ENCODE measurements at places on chromosomes 4 and X.
A peak's percentile ranks its signal among the peaks of the same experiment; 100 is the strongest.

GRCh38 chr4:122047456-122048425 lies 95.9 kb upstream of the TRPC3 start:
- peak; percentile 7 for DNase-seq

DNA sequence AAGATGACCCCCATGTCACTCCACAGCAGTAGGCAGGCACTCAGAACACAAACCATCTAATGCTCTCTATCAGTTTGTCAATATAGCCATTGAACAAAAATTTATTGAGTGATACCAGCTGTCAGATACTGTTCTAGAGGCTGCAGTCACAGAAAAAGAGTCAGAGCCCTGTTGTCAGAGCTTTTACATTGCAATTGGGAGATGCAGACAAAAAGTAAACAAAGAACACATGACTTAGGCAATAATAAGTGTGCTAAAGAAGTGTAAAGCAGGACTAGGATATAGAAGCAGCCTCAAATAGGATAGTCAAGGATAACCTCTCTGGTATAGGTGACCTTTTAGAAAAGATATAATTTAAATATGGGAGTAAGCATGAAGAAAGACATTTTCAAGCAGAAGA lies 8.9 kb downstream of the HTN1 start:
- no peak for DNase-seq

DNA sequence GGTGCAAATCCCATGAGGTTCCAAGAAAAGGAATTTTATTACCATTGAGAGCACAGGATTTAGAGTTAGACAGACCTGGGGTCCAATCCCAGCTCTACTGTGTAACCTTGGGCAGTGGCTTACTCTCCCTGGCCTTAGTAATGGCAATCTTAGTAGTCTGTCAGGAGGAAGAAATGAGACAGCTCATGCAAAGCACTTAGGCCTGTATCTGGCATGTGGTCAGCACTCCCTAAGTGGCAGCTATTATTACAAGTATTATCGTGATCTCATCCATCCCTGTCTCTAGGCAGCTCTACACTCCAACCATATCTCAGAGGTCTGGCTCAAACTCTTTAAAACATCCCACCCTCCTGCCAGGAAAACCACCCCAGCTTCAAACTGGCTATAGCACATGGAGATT lies 129.6 kb upstream of the NALF2 start:
- no peak for DNase-seq

- DNase-seq: peak; percentile 82
These were observed 98.4 kb downstream of the ZNF674 start for GRCh38 chrX:46446727-46447378.

DNA sequence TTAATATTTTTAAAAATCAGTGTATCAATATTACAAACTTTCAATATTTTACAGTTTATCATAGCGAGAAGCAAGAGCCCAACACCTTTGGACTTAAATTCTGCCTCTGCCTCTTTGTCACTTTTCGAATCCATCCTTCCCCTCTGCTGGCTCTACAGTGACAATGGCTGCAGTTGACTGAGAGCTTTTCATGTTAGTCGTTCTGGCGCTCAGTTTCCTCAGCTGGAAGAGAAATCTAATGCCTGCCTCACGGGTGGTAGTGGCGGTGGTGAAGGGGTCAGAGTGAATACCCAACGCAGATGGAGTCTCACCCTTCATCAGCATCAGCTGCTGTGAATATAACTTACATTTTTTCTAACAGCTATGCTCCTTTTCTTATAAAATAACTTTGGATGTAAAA lies 144.8 kb downstream of the NWD2 start:
- no peak for DNase-seq

GRCh38 chr4:165610679-165611437 lies 232.1 kb downstream of the CPE start:
- DNase-seq: no peak

GRCh38 chr4:31045151-31045550 lies 325.0 kb downstream of the PCDH7 start:
- DNase-seq: no peak

DNA sequence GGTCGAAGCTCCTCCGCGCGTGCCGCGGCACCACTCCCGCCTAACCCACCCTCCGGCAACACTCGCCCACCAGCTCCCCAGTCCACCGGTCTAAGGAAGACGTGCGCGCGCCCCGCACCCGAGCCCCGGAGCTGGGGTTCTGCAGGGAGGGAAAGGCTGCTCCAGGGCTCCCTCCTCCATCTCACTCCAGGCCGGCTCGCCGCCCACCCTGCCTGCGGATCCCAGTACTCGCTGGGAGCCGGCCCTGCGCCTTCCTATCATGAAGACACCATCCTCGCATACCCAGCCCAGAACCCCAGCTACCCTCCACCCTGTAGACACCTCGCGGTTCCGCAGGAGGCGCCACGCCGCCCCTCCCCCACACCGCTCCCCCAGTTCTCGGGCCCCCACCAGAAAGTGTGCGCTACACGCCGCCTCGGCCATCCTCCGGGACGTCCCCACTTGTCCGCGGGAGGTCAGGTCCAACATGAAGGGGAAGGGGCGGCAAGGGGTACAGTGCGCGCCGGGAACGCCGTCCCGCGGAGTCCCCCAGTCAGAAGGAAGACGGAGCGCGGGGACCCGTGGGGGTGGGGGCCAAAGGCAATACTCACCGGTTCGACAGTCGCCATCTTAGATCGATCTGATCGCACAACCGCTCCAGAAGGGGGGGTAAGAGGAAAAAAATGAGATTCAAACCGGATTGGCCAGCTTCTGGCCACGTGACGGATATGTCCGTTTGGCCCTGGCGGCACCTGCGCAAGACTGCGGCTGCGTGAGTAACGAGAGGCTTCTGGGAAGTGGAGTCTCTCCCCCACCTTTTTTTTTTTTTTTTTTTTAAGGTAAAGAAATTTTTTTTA lies at the start of gene EIF4E:
Gene EIF4E (minus strand): TSS at position 629 of the 836 bp plus-strand sequence. CDS start 21 bp downstream, at position 608.
- DNase-seq: peak; percentile 99

GRCh38 chr4:118746251-118746919 lies 61.2 kb downstream of the METTL14 start:
- no peak for DNase-seq

- DNase-seq: peak; percentile 43
These were observed 56.7 kb downstream of the ANK2 start for GRCh38 chr4:113106108-113106507.

- DNase-seq: no peak
These were observed 205.0 kb upstream of the DMD start for GRCh38 chrX:33416273-33416805.

- DNase-seq: no peak
These were observed 103.9 kb upstream of the KLHL13 start for GRCh38 chrX:118220509-118220908.

- DNase-seq: no peak
These were observed 88.0 kb upstream of the XAGE2 start for GRCh38 chrX:52280812-52281211.

DNA sequence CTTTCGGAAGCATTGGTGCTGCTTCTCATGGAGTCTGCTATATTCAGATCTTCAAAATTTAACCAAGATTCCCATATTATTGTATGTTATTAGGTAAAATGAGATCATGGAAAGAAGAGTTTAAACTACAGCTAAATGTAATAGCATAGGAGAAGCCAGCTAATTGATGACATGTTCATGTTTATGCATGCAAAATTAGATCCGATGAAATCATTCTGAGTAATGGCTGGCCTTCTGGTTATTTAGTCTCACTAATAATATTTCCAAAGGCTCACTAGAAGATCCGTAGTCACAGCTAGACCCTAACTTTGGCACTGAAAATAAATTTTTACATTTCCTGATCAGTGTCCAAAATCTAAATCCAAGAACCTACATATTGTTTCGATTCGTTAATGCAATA lies 19.8 kb upstream of the PHKA2 start:
- DNase-seq: no peak

- no peak for DNase-seq
These were observed 427.6 kb downstream of the GBA3 start for GRCh38 chr4:23120374-23120773.

GRCh38 chr4:52641854-52642563 lies 17.1 kb downstream of the USP46 start:
- DNase-seq: peak; percentile 51

- DNase-seq: no peak
These were observed 227.9 kb upstream of the PITX2 start for GRCh38 chr4:110850461-110851442.

DNA sequence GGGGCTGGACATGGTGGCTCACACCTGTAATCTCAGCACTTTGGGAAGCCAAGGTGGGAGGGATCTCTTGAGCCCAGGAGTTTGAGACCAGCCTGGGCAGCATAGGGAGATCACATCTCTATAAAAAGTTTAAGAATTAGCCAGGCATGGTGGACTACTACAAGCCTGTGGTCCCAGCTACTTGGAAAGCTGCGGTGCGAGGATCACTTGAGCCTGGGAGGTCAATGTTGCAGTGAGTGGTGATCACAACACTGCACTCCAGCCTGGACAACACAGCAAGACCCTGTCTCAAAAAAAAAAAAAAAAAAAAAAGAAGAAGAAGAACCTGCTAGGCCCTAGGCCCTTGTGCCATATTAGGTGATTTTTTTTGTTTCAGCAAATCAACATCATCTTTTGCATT lies 12.2 kb downstream of the SRD5A3 start:
- no peak for DNase-seq

GRCh38 chr4:105127170-105127445 lies 19.6 kb upstream of the TET2 start:
- no peak for DNase-seq

GRCh38 chr4:41236508-41236907 lies 20.2 kb upstream of the UCHL1 start:
- DNase-seq: no peak

GRCh38 chr4:86981789-86982188 lies 47.0 kb downstream of the AFF1 start:
- no peak for DNase-seq

GRCh38 chr4:159222043-159222552 lies 119.2 kb downstream of the RAPGEF2 start:
- no peak for DNase-seq

DNA sequence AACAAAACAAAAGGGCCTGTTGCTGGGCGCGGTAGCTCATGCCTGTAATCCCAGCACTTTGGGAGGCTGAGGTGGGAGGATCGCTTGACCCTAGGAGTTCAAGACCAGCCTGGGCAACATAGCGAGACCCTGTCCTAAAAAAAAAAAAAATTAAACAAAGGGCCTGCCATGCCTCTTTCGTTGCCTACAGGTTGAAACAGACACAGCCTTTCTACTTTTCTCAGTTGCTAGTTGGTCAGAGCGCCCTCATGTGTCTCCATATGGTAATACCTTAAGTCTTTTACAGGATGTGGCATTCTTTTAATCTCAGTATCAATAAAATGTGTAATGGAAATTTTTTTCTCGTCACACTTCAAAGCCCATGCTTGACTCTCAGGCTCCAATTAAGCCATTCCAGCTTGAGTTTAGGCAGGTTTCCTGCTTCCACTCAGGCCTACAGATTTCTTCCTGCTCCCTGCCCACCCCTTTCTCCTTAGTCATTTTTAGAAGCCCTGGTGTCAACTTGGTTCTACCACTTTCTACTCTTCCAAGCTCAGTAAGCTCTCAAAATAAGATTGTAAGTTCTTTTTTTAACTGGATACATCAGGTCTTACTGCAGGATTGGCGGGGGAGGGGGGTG lies 4.6 kb upstream of the SOWAHD start:
- peak; percentile 52 for DNase-seq

- DNase-seq: peak; percentile 51
These were observed 25.3 kb downstream of the IQCM start for GRCh38 chr4:149790172-149790907.

GRCh38 chr4:140925417-140925816 lies 169.2 kb upstream of the TBC1D9 start:
- DNase-seq: no peak

Measured in EH (cell line).